ENCODE measurements at places on chromosomes 7 and 10.

GRCh38 chr7:9148687-9149086 is 715.3 kb downstream of the NXPH1 start:
- no peak for DNase-seq

DNA sequence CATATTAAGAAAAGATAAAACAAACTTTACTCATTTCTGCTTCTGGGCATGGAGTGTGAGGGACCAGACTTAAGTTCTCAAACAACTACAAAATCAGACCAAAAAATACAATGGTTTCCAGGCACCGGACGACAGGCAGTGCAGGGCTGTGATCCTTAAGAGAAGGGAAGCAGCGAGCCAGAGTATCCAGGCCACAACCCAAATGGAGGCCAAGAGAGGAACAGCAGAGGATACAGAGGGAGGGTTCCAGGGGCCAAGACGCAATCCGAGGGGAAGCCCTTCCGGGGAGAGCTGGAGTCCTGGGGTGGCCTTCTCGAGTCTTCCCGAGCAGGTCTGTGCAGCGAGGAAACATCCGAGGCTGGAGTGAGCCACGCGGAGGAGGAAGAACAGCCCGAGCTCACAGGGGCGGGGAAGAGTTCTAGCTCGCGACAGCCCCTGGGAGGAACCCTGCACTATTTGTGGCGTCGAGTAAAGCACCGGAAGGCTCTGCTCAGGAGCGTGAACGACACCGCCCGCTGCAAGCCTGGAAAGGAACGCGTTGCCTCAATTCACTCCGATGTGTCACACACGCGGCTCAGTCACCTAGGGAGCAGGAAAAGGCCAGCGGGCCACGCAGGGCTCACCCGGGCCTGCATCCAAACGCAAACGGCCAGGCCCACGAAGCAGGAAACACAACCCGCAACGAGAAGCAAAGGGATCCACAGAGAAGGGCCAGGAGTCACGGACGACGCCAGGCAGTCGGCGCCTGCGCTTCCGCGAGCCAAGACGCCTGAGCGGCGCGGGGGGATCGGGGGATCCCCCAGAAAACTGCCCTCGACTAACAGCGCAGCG is 933 bp upstream of the RNF32 start:
- DNase-seq: no peak

- DNase-seq: no peak
These were observed 97.2 kb upstream of the INSYN2A start for GRCh38 chr10:127293640-127294039.

- DNase-seq: no peak
These were observed 51.3 kb upstream of the NFE2L3 start for GRCh38 chr7:26100406-26101339.

DNA sequence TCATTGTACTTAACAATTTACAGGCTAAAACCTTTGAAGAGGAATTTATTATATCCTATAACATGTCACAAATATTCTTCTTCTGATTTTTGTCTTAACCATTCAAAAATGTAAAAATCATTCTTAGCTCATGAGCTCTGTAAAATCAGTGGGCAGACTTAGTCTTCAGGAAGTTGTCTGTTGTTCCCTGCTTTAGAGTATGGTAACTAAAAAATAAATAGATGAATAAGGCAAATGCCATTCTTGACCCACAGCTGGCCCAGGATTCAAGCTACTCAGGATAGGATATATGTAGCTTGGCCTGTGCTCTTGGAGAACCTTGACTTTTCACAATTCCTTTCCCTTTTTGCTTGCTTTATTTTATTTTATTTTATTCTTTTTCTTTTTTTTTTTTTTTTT is 51.5 kb downstream of the LRRC4 start:
- DNase-seq: no peak

GRCh38 chr7:805261-805660 is 27.0 kb upstream of the SUN1 start:
- DNase-seq: no peak

DNA sequence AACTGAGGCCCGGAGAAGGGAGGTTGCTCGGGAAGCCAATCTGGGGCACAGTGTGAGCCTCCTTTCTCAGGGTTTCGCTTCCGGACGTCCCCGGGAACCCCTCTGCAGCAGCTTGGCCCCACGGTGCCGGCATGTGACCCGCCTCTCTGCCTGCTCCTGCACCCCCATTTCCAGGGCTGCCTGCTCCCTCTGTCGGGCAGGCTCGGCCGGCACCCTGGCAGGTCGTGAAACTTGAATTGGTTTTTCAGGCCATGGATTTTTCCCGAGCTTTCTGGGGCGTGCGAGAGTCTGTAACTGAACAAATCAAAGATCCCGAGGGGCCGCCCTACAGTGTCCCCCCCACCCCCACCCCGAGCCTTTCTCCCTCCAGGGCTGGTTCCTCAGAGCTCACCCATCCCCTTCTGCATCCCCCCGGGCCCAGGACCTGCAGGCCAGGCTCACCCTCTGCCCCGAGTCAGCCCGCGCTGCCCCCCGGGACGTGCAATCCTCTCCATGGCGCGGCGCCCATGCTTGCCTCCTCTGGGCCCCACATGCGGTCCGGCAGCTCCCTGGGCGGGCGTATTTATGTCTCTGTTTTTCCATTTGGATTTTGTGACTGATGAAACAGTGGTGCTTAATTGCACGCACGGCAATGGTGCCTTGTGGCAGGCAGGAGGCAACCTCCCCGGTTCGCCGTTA is 58.1 kb downstream of the UNCX start:
- DNase-seq: no peak

GRCh38 chr7:115332691-115333090 is 410.8 kb downstream of the MDFIC start:
- DNase-seq: no peak

DNA sequence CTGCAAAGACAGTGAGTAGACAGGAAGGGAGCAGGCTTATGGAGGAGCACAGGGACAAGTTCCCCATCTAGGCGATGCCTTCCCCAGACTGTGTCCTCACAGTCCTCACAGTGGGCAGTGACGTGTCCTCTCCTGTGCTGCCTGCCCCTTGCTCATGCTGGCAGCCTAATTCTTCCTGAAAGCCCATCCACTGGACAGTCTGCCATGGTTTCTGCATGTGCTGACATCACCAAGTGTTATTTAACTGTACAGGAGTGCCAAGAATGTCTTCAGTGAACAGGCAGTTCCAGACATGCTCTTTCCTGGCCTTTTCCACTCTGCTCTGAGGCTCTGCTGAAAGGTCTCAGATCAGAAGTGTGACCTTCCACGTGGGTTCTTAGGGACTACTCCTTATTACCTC is 54.1 kb downstream of the ZNF248 start:
- DNase-seq: no peak

- DNase-seq: no peak
These were observed 157.1 kb upstream of the AOAH start for GRCh38 chr7:36881233-36881874.

DNA sequence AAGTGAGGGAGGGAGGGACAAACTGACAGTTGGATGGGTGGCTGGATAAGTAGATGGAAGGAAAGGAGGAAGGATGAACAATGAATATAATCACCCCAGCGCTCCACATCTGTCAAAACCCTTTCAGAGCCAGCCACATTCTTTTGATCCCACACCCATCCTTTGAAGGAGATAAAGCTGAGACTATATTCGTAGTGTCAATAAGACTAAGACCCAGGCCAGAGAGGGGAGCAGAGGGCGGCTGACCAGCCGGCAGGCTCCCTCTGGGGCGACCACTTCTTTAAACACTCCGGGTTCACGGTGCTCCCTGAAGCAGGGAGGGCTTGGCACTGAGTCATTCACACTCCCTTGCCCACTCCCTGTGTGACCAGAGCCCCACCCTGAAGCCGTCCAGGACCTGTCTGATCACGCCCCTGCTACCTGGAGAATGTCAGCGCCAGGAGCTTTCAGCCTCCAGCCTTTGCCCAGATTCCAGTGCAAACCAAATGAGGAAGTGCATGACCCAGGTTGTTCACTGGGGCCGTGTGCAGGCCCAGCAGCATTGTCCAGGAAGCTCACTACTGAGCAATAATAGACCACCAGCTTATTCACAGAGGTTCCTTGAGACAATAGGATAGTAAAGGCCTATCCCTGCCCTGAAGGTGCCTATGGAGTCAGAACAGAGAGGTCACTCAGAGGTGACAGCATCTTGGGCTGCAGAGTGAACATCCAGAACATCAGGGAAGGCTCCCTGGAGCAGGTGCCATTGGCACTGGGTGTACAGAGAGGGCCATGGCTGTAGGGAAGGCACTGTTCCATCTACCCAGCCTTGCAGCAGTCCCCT is 34.4 kb downstream of the UNC5B start:
- DNase-seq: no peak

- DNase-seq: no peak
These were observed 56.4 kb downstream of the CYCS start for GRCh38 chr7:25068502-25069213.

GRCh38 chr7:30164567-30164966 is 29.8 kb downstream of the MTURN start:
- DNase-seq: no peak

- DNase-seq: no peak
These were observed 241.9 kb upstream of the SP8 start for GRCh38 chr7:21028599-21028998.

DNA sequence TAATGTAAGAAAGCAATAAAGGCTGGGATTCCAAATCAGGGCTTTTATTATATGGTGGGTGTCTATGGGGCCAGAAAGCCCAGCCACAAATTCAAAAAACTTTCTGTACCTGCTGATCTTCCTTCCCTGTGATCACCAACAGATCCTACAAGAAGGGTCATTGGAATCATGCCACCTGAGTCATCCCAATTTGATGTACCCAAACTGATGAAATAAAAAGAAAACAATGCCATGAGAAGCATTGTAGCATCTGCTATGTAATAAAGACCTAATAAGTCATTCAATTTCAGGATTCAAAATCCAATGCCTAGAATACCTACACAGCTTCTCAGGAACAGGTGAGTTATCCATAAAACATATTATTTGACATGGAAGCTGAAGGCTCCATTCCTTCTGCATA is 228.8 kb downstream of the DKK1 start:
- no peak for DNase-seq

- DNase-seq: no peak
These were observed 694.2 kb upstream of the FZD8 start for GRCh38 chr10:36336315-36336714.

GRCh38 chr7:128934361-128935341 is 3.1 kb upstream of the IRF5 start:
- DNase-seq: no peak

DNA sequence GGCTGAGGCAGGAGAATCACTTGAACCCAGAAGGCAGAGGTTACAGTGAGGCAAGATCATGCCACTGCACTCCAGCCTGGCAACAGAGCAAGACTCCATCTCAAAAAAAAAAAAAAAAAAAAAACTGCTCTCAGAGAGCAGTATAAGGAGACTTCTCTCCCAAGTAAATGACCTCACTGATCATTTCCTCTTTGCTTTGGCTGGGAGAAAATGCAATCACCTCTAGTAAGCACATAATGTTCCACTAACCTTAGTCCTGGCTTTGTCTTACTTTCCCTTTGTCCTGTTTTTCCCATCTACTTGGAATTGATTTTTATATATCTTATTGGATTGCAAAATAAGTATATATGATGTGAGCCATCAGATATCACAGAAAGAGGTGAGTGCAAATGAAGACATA is 2.5 kb downstream of the SLC25A13 start:
- no peak for DNase-seq

DNA sequence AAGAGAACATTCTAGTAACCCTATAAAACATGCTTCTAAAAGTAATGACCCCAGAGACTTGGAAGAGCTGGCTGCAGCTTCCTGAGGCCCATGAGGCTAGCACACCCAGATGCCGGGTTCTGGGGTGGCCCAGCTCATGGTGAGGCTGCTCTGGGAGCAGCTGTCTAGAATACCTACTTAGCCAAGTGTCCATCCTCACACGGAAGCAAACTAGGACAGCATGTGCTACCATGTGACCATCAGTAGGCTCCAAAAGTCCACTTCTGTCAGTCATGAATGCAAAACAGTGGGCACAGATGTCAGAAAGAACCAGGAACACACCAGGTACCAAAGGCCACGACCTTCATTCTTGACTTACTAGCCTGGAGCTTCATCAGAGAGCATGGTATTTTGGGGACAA is 32.4 kb downstream of the CTBP2 start:
- no peak for DNase-seq

GRCh38 chr7:17994079-17994850 is 33.4 kb downstream of the PRPS1L1 start:
- no peak for DNase-seq

- DNase-seq: no peak
These were observed 563 bp downstream of the STAM start for GRCh38 chr10:17644485-17644943.

DNA sequence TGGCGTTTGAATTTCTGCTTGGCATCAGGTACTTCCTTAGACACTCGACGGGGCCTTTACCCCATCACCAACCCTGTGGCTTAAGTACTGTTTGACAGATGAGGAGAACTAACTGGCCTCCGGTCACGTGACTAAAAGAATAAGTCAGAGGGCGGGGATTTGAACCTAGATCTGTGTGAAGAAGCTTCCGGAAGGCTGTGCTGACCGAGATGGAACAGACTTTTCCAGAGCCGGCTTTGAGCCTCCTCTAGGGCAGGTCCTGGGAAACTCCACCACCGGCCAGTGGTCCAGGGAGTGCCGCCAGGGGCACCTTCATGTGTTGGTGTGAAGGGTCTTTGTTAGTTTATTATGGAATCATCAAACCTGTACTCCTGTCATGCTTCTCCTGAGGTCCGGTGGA is 26.9 kb downstream of the CAMK1D start:
- DNase-seq: no peak

DNA sequence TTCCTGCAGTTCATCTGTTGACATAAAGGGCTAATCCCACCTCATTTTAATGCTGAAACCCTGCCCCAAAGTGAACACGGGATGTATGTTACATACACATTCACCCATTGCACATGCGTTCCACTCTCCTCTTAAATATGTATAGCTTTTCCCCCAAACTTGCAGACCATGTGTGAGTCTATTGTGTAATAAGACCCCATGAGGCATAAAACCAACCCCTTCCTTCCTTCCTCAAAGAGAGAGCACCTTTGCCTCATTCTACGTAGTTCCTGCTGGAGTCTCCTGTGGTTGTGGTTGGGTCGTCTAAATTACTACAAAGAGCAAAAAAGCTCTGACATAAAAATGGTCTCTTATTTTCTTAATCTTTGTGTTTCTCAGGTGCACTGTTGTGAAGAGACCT is 345.7 kb upstream of the KLF6 start:
- no peak for DNase-seq

DNA sequence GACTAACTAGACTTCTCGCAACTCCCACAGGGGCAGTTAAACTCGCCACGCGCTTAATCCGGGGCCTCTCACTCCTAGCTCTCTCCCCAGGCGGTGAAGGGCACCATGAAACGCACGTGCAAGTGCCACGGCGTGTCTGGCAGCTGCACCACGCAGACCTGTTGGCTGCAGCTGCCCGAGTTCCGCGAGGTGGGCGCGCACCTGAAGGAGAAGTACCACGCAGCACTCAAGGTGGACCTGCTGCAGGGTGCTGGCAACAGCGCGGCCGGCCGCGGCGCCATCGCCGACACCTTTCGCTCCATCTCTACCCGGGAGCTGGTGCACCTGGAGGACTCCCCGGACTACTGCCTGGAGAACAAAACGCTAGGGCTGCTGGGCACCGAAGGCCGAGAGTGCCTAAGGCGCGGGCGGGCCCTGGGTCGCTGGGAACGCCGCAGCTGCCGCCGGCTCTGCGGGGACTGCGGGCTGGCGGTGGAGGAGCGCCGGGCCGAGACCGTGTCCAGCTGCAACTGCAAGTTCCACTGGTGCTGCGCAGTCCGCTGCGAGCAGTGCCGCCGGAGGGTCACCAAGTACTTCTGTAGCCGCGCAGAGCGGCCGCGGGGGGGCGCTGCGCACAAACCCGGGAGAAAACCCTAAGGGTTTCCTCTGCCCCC is 19.5 kb downstream of the WNT8B start:
- DNase-seq: peak; percentile 36
